ENCODE measurements at places on chromosomes 7 and 10. TPM values are rescaled to one million over a fixed set of nuclear protein-coding genes. Genes with fewer than 3 reads are reported as not detected.

GRCh38 chr7:42770114-42770513 is 141.8 kb downstream of the C7orf25 start:
- H3K4me3 ChIP-seq: no peak overlapping the region
- H3K27ac ChIP-seq: no peak overlapping the region
- H3K4me1 ChIP-seq: no peaks in the 10 kb centered on the region
- no peaks in the 10 kb centered on the region for H3K36me3 ChIP-seq

GRCh38 chr7:5494683-5495561 is 71.3 kb upstream of the TNRC18 start:
- H3K36me3 ChIP-seq: peaks cover 6% of the 10 kb centered on the region
- no peak overlapping the region for H3K27ac ChIP-seq
- H3K27me3 ChIP-seq: no peaks in the 10 kb centered on the region
- H3K4me3 ChIP-seq: no peak overlapping the region

DNA sequence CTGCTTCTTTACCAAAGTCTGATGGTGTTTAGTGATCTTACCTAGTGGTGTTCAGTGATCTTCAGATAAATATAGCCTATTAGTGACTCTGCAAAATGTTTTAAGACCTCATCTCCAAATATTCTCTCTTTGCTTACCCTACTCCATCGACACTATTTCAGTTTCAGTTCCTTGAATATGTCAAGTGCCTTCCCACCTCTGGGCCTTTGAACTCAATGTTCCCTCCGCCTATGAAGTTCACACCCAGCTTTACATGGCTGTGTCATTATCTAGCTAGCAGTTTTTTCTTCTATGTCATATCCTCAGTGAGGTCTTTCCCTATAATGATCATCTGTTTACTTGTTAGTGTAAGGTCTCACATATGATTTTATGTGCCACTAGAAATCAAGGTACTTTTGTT is 322.6 kb downstream of the DGKB start:
- no peaks in the 10 kb centered on the region for H3K4me1 ChIP-seq
- H3K36me3 ChIP-seq: no peaks in the 10 kb centered on the region
- no peak overlapping the region for H3K27ac ChIP-seq
- no peak for DNase-seq

Gene ELAPOR2
- 1.6 TPM for total RNA-seq

Gene LIPN
- total RNA-seq: not detected

Gene UCN3
- not detected for total RNA-seq

- no peaks in the 10 kb centered on the region for H3K4me1 ChIP-seq
- H3K27me3 ChIP-seq: peaks cover 6% of the 10 kb centered on the region
- no peak overlapping the region for H3K4me3 ChIP-seq
Measured at GRCh38 chr7:111954056-111954455, 252.1 kb downstream of the DOCK4 start.

All from activated naive CD8-positive, alpha-beta T cell treated with anti-CD3 and anti-CD28 coated beads for 36 hours (primary cell).